ENCODE measurements at places on chromosomes 1 and 21.

- DNase-seq, result no peak
These were observed 240.8 kb upstream of the FGGY start for GRCh38 chr1:59055908-59056719.

DNA sequence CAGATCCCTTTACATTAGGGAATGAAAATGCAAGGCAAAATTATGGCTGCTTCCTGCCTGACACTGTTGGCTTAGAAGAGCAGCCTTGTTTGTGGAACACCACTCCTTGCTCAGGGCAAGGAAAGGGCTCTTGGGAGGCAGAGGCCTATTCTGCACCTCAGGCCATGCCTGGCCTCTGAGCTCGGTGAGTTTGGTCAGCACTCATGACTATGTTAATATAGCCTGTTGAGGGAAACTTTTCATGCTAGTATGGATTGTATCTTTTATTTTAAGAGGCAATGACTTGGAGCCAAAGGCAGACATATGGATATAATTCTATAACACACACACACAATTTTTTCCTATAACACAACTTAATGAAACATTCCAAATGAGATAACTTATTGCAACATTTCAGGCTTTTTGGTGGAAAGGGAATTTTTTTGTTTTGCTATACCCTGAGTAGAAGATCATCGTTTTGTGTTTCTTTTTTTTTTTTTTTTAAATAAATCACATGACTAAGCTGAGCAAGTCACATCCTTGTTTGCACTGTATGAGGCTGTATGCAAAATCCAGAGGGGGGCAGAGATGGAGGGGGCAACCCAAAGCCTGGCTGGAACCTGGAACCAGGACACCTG, 5.6 kb upstream of the YRDC start:
- no peak for DNase-seq

DNA sequence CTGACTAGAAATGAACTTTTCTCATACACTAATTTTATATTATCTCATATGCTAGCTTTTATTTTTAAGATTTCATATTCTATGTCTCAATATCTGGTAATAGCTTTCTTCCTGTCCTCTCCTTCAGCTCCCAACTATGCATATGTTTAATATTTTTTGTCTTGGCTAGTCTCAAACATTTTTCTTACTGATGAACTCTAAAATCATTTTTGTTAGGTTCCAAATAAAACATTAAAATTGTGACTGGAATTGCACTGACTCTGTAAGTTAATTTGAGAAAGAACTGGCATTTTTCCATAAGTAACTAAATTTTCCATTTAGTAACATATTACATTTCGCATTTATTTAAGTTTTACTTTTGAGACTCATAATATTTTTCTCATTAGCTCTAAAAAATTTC, 368.5 kb upstream of the DPYD start:
- DNase-seq, result no peak

GRCh38 chr1:44881011-44881632, 38.1 kb upstream of the PTCH2 start:
- no peak for DNase-seq

DNA sequence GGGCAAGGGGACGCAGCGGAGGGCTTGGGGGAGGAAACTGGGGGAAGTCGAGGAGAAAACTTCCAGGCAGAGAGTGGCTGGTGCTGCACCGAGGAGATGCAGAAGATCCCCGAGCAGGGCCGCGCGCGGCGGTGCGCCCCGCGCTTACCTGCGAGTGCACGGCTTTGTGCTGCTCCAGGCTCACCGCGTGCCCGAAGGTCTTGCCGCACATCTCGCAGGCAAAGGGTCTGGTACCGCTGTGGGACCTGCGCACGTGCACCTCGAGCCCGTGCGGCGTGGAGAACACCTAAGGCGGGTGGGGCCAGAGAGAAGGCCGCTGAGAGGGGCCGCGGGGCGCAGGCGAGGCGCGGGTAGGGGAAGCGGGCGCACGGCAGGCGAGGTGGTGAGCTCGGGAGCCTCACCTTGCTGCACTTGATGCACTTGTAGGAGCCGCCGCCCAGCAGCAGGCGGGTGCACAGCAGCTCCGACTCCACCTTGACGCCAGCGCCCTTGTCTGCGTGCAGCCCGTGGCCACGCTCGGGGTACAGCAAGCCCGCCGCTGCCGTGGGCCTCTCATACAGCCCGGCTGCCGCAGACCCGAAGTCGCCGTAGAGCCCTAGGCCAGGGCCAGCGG, 6.4 kb downstream of the GFI1 start:
- no peak for DNase-seq

DNA sequence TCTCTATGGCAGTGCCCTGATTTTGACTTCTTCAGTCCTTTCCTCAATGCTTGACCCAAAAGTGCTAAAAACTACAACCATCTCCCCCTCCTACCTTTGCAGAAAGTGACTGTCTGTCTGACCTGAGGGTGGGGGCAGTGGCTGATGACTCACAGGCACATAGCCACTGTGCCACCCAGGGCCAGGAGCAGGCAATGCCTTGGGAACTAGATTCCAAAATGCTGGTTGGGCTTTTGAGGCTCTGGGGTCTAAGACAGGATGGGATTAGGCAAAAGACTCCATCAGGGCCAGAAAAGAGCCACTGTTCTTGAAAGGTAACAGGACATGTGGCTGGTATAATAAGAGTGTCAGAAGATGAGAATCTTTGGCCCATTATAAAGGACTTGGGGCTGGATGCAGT, 129.5 kb upstream of the KIAA0040 start:
- DNase-seq, result no peak

DNA sequence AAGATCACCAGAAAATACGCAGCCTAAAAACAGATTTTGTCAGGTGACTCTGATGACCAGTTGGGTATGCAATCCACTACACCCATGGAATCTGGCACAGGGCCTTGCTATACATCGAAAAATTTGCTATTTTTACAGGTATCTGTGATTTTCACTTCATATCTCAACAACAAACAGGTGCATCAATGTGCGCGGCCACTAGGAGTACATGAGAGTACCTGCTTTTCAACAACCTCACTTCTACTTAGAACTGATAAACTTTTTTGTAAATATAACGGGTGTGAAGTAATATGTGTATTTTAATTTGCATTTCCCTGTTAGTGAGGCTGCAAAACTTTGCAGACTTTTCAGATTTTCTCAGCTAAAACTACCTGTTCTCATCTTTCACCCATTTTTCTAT, 80.8 kb downstream of the SLC45A1 start:
- DNase-seq, result no peak

GRCh38 chr1:40684669-40685068, 6.8 kb upstream of the NFYC start:
- no peak for DNase-seq

DNA sequence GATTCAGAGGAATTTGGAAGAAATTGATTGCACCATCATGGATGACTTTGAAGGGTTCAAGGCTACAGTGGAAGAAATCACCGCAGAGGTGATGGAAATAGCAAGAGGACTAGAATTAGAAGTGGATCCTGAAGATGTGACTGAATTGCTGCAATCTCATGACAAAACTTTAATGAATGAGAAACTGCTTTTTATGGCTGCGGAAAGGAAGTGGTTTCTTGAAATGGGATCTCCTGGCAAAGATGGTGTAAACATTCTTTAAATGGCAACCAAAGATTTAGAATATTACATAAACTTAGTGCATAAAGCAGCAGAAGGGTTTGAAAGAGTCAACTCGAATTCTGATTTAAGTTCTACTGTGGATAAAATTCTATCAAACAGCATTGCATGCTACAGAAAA, 698.6 kb downstream of the PLA2G4A start:
- no peak for DNase-seq

DNA sequence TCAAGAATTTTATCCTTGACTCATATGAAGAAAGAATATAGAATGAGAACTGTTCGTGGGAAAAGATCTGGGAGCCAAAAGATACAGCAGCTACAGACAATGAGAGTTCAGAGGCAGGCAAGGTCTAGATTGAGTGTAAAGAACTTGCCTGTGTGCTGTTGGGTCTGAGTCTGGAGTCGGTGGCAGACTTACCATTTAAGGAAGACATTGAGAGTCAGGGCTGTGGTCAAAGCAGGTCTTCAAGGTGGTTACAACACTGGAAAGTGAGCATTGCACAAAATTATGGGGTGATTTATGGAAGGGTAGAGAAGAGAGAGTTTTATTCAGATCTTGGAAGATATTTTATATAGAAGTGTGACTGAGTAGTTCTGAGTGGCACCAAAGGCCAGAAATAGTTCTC, 80.6 kb downstream of the TBX19 start:
- DNase-seq, result no peak

DNA sequence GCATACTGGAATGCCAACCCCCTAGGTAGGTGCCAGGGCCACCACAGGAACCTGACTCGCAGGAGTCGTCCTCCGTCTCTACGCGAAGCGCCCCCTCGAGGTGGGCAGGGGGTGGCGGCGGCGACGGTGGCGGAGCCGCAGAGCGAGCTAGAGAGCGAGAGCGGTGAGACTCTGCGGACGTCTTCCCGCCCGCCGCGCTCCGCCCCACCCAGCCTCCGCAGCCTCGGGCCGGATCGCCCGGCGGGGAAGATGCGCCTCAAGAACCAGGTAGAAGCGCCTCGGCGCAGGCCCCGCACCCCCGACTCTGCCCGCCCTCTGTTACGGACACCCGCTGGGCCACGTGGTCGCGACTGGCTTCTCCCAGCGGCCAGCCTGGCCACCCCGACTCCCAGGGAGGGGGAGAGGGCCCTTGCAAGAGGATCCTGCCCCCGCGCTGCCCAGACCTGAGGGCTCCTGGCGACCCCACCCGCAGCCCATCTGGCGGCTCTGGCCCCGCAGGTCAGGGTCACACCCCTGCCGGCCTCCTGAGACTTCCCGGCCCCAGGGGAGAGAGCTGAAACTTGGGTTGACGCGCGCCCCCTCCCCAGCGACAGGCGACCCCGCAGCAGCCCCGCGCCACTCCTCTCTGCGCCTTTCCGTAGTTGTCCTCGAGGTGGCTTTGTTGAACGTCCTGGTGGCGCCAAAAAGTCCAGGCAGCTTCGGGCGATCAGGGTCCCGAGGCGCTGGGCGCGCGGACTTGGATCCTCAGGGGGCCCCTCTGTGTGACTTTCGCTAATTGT, 24.4 kb upstream of the AGBL4 start:
- no peak for DNase-seq

- DNase-seq, result no peak
These were observed 145.8 kb downstream of the KCNJ6 start for GRCh38 chr21:37770461-37770860.

GRCh38 chr1:154614901-154615300, 6.9 kb upstream of the ADAR start:
- no peak for DNase-seq

GRCh38 chr21:19523746-19524145, 1120.2 kb upstream of the TMPRSS15 start:
- no peak for DNase-seq

GRCh38 chr1:169124459-169124858, 18.0 kb downstream of the ATP1B1 start:
- DNase-seq, result no peak

GRCh38 chr1:201019321-201019977, 4.1 kb downstream of the KIF21B start:
- DNase-seq, result no peak

DNA sequence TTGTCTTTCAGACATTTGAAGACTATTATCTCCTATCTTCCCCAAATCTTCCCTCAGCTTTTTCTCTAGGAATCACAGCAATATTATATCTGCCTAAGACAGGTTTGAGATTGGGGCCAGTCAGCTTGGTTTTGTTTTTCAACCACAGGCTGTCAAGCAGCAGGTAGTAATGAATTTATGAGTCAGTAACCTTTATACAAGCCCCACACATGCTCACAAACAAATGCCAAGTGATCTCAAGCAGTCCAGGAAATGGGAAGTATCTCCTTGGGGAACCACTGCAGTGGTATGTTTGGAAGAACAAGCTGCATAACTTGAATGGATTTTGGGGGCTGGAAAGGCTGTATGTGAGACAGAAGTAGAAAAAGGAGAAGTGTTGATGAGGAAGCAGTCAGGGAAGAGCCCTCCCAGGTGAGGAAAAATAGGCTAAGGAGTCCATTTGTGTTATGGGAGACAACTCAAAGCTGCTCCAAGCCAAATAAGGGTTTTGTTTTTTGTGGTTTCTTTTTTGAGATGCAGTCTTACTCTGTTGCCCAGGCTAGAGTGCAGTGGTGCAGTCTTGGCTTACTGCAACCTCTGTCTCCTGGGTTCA, 2.1 kb downstream of the DHDDS start:
- DNase-seq, result no peak

GRCh38 chr21:26842974-26843932, 2.0 kb downstream of the ADAMTS1 start:
- DNase-seq, result peak; percentile 94

GRCh38 chr1:147784941-147785340, 24.5 kb upstream of the GJA5 start:
- no peak for DNase-seq

DNA sequence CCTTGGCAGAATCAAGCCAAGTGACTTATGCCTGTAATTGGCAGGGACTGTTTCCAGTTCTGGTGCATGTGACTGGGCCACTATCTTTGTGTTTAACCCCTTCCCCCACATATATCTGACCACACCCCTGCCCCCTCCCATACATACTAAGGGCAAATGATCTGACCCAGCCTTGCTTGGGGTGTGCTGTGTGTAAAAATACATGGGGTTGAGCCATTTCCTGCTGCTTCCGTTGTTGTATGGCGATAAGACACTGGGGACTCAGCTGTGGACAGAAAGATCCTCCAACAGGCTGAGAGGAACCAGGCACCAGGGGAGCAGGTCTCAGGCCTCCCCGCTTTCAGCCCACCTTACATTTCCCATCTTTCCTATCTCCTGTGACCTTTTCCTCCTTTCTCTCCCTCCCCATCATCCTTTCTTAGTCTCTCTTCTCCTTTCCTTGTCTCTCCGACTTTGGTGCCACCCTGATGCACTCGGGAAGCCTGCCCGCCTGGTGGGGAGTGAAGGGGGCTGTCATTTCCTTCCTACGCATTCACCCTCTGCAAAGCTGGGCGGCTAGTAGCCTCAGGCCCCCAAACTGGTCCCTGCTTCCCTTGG, 39.7 kb downstream of the TMCC2 start:
- DNase-seq, result no peak

- no peak for DNase-seq
These were observed 109.9 kb downstream of the KIAA0319L start for GRCh38 chr1:35447278-35447677.

DNA sequence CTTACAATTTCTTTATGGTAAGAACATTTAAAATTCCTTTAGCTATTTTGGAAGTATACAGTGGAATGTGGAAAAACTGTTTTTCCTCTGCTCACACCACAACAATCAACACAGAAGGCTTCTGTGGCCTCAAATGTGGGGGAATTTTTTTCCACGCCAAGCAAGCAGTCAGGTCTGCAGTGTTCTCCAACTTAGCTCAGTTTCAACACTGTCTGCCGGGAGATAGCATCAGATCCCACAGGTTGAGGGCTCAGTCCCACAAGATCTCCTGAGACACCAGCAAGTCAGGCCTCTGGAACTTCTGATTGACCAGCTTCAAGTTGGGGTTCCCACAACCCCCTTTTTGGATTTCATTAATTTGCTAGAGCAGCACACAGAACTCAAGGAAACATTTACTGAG, 50.3 kb downstream of the PTBP2 start:
- DNase-seq, result no peak

DNA sequence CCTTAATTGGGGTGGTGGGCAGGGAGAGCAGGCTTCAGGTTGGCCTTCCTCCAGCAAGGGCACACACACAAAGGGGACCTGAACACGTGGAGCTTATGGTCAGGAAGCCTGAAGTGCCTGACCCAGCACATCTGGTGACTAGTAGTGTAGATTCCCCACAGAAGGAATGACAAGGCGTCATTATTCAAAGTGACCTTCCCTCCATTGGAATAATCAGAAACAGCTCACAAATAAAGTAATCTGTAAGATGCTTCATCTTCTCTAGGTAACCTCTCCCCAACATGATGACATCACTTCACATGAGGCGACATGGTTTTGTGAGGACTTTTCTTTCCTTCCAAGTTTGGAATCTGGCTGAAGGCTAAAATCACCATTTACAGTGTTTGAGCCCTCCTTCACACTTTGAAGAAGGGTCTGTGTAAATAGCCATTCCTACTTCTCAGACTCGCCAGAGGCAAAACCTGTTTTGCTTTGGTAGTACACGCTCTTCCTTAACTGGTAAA, 32.8 kb upstream of the ERG start:
- DNase-seq, result no peak
